ENCODE measurements at places on chromosomes 5 and 9.

DNA sequence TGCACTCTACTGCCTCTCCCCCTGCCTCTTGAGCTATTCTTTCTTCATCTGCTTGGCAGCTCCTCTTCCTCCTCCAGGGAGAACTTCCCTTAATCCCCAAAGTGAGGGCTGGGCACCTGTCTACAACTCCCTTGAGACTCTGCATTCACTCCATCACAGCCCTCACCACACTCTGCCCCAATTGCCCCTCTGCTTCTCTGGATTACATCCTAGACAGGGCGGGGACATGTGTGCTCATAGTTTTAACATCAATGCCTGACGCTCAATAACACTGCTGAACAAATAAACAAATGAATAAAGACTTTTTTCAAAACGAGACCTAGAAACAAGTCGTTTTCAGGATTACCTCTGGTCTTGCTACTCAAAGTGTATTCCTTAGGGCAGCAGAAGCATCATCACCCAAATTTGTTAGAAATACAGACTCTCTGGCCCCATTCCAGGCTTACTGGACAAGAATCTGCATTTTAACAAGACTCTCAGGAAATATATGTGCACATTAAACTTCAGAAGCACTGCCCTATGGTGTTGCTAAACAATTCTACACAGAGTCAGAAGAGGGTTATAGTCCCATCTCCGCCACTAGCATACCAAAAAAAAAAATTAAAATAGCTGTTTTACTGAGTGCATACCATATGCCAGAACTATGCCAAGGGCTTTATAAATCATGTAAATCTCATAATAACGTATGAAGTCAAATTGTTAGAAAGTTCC lies 115.6 kb downstream of the CDK5RAP2 start:
- DNase-seq: no peak

DNA sequence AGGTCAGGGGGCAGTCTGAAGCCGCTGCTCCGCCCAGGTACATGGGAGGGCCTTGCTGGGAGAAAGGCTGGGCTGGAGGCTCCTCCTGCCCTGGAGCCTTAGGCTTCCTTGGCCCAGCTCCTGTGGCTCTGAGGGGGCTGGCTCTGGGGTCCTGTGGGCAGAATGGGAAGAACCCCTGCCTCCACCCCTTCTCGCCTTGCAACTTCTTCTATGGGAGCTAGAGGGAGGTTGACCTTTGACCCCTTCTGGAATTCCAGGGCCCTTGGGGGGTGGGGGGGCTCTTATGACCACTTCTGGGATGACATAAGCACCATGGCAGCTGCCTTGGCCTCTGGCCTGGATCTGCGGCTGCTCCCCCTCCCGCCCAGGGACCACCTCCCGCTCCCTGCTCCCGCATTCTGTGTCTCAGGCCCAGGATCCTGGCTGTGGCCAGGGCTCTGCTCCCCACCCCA lies 32.2 kb downstream of the IER5L start:
- DNase-seq: no peak

GRCh38 chr9:37405764-37406380 lies 16.6 kb upstream of the GRHPR start:
- no peak for DNase-seq

DNA sequence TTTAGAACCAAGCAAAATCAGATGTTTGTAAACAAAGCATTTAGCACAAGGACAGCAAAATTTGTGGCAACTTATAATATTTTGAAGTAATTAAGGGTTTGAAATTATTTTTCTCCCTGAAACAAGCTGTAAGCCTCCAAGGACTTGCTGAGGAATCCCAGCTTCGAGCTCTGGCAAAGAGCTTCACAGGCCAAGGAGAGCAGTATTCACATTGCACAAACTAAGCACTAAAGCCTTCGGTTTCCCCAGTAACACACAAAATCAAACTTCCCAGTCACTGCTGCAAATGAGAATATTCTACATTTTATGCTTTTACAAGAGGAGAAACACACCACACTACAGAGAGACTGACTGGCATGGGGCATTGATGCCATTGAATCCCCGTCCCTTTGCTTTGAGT lies 101.9 kb downstream of the WDR41 start:
- no peak for DNase-seq

DNA sequence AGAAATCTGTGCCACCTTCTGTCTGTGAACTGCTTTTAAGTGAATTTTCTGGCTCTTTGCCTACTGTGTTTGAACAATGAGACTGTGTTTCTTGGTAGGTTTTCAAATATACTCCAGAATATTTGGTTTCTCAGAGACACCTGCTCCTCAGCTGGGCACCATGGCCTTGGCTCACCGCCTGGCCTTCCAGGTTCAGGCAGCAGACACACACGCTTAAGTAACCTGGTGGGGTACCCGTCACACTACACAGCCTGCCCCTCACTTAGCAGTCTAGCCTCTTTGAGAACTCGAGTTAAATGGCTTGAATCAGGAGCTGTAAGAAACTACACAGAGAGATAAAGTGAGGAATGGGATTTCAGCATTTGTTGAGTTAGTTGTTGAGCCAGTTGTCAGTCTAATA lies 530.5 kb downstream of the MTRR start:
- DNase-seq: no peak

DNA sequence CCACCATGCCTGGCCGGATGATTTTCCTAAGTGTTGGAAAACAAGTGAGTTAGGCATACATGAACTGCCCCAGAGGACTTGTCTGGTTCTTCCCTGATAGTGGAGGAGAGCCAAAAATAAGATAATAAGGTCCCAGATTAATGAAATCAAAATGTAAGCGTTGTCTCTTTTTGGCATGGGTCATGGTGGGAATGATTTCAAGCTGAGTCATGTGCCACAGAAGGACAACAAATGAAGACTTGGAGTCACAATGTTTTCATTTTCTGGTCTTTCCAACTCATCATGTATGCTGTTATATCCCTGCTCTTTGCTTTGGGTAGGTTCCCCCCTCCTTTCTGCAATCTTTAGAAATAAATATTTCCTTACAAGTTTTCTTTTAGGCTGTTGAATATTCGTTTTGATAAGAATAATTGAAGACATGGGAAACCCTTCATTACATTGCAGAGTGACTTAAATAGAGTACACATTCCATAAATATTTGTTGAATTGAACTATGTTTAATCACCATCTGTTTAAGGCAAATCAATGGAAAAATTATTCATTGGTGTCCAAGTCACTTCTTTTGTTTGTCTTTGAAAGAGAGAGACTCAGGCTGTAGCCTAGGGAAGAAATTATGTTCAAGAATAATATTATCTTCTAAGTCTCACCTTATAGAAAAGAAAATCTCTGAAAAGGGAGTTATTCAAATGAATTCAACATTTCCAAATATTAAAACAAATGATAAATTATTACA lies 196.3 kb downstream of the CSNK1G3 start:
- DNase-seq: peak; percentile 43

DNA sequence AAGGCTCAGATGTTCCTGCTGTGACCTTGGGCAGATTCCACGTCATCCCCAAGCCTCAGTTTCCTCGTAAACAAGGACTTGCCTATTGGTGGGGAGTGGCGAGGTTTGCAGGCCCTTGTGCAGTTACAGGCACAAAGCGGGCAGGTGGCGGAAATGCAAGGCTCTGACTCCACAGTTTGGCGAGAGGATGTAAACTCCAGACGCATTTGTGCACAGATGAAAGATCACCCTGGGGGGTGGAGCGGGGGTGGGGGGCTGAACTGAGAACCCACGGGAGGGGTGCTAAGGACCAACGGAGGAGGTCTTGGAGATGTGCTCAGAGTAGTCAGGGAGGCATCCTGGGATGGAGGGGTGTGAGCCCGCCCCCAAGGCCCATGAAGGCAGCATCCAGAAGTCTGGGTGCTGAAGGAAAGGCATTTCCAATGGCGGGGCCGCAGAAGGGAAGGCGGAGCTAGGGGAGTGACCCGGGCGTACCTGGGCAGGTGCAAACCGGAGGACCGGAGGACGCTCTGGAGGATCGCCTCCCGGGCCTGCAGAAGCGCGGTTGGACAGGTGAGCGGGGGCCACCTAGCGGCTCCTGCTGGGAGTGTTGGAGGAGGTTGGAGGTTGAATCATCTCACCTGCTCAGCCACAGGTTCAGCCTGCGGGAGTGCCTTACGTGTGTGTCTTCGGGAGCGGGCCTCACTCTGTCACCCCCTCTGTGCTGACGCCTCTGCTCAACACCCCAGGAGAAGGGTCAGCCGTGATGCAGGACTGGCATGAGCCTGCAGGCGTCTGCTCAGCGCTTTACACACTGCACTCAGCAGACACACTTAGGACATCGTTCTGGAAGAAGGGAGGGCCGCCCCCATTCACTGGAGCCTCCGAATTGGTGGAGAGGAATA lies 1.9 kb upstream of the FIBCD1 start:
- no peak for DNase-seq

- no peak for DNase-seq
Measured at GRCh38 chr9:131236761-131237160, 39.5 kb downstream of the FAM78A start.

GRCh38 chr9:90368241-90368640 lies 274.4 kb downstream of the DIRAS2 start:
- DNase-seq: no peak

- DNase-seq: no peak
Measured at GRCh38 chr5:10556289-10556807, 7.5 kb upstream of the ANKRD33B start.

DNA sequence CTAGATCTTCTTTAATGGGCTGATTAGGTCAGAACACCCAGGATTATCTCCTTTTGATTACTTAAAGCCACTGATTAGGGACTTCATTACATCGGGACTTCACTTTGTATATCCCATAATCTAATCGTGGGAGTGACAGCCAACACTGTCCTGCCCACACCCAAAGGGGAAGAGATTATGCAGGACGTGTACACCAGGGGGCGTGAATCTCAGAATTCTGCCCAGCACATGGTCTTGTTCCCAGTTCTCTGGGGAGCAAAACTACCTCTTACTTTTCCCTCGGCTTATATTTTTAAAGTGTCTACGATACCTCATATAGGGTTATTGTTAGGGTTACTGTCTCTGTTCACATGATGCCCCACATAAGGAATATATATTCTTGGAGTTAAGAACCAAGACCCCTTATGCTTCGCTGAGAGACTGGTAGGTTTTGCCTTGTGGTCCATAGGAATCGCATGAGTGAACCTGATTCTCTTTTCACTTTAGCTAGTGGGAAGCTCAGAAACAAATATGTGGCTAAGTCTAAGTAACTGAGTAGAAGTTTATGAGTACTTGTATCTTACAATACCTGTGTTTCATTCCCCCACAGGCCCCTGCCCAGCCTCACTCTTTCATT lies 192.7 kb downstream of the GNA14 start:
- no peak for DNase-seq

DNA sequence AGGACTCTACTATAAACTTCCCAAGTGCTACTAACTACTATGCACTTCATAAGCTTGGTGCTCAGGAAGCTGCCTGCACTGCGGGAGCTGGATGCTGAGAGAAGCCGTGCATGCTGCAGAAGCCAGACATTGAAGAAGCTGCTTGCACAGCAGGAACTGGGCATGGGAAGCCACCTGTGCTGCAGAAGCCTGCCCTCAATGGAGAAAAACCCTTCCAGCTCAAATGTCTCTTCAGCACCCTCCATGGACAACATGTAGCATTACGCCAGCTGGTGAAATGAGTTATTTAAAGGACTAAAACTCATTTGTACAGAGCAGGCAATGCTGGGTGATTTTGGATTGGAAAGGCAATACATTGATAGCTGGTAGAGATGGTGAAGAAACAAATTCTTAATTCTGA lies 247.2 kb downstream of the KIF4B start:
- no peak for DNase-seq
